T-cell (primary cell): ENCODE measurements at places on chromosomes 12 and 14. TPM values are rescaled to one million over a fixed set of nuclear protein-coding genes. Genes with fewer than 3 reads are reported as not detected.

GRCh38 chr14:40053416-40053815 is 621.2 kb upstream of the FBXO33 start:
- no peaks in the 10 kb centered on the region for H3K27me3 ChIP-seq
- no peaks in the 10 kb centered on the region for H3K36me3 ChIP-seq
- no peak overlapping the region for H3K4me3 ChIP-seq
- no peak overlapping the region for H3K27ac ChIP-seq
- DNase-seq: no peak
- H3K4me1 ChIP-seq: no peaks in the 10 kb centered on the region

DNA sequence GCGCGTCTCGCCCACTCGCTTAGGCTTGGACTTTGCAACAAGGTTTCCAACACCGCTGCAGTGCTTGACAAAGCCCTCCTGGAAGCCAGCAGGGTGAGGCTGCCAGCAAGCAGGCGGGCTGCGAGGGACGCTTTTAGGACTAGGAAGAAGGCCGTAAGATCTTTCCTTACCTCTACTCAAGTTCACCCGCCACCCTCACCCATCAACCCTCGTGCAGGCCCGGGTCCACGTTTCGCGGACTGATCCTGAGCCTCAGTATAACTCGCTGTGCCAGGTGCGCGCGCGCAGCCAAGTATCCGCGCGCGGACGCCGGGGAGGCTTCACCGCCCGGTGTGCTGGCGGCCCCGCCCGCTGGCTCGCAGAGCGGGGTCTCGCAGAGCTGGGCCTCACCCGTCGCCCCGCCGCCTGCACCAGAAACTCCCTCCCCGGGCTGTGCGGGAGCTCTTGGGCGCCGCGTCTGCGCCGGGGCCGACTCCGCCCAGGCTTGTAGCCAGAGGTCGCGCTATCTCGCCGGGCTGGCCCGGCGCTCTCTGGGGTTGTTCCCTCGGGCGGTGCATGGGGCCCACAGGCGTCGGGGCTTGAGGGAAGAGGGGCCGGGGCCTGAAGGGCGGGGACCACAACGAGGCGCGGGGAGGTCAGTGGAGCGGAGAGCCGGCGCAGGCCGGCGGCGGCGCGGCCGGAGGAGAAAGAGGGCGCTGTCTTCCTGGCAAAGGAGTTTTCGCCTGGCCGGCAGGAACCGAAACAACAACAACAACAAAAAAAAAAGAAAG is 7.6 kb upstream of the SIX1 start:
- no peak for DNase-seq

DNA sequence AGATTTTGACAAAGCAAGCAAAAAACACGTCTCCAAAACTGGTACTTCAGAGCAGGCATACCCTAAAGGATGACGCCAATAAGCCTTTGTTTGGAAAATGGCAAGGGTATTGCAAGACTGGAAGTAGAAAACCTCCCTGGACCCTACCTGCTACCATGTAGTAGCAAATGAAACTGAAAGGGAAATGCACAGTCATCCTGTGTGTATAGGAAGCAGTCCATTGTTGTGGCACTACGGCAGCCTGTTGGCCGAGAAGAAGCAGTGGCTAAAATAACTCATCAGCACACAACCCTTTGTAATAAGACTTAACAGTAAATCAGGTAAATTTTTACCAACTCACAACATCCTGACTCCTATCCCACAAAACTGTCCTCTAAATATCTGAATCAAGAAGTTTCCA is 386.4 kb downstream of the RGS6 start:
- H3K27ac ChIP-seq: no peak overlapping the region
- H3K27me3 ChIP-seq: peaks cover 3% of the 10 kb centered on the region
- H3K4me3 ChIP-seq: no peak overlapping the region
- no peaks in the 10 kb centered on the region for H3K4me1 ChIP-seq
- DNase-seq: no peak

GRCh38 chr14:31505411-31505810 is 17.6 kb upstream of the GPR33 start:
- no peak for DNase-seq
- no peak overlapping the region for H3K27ac ChIP-seq
- H3K36me3 ChIP-seq: no peaks in the 10 kb centered on the region
- H3K4me1 ChIP-seq: no peaks in the 10 kb centered on the region
- no peaks in the 10 kb centered on the region for H3K27me3 ChIP-seq

- no peaks in the 10 kb centered on the region for H3K36me3 ChIP-seq
- no peak overlapping the region for H3K4me3 ChIP-seq
- no peak for DNase-seq
- no peaks in the 10 kb centered on the region for H3K27me3 ChIP-seq
- no peaks in the 10 kb centered on the region for H3K4me1 ChIP-seq
These were observed 29.5 kb upstream of the RHOJ start for GRCh38 chr14:63174760-63175191.

- H3K4me3 ChIP-seq: no peak overlapping the region
- no peaks in the 10 kb centered on the region for H3K4me1 ChIP-seq
- H3K27me3 ChIP-seq: no peaks in the 10 kb centered on the region
- no peak overlapping the region for H3K27ac ChIP-seq
- DNase-seq: no peak
- no peaks in the 10 kb centered on the region for H3K36me3 ChIP-seq
These were observed 413.4 kb upstream of the USP15 start for GRCh38 chr12:61846765-61847164.

DNA sequence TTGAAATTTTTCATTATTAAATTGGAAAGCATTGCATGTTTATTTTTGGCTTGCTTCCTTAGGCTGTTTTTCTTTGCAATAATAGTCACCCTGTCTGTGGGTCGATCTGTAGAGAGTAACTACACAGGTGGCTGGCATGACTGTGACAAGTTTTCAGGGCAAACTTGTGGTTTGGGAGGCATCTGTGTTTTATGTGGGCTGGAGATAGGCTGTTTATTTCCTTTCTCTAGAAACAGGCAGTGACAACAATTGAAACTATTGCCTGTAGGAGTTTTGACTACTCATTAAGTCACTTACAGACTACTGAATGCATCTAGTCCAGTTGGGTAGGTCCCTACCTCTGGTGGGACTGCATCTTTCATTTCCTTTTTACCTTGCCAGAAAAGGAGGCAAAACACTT is 155.6 kb downstream of the DYRK2 start:
- H3K27ac ChIP-seq: no peak overlapping the region
- no peaks in the 10 kb centered on the region for H3K36me3 ChIP-seq
- peak; percentile 49 for DNase-seq
- H3K27me3 ChIP-seq: no peaks in the 10 kb centered on the region

Gene HSP90AA1
- total RNA-seq: 465 TPM

Gene CLEC4A
- 1.9 TPM for total RNA-seq

GRCh38 chr14:105074601-105075053 is 9.4 kb upstream of the GPR132 start:
- DNase-seq: no peak
- no peak overlapping the region for H3K4me3 ChIP-seq
- peaks cover 16% of the 10 kb centered on the region for H3K4me1 ChIP-seq
- H3K27me3 ChIP-seq: peaks cover 11% of the 10 kb centered on the region

- H3K36me3 ChIP-seq: no peaks in the 10 kb centered on the region
- DNase-seq: no peak
- H3K4me3 ChIP-seq: no peak overlapping the region
- peaks cover 8% of the 10 kb centered on the region for H3K27me3 ChIP-seq
- H3K4me1 ChIP-seq: no peaks in the 10 kb centered on the region
- H3K27ac ChIP-seq: no peak overlapping the region
These were observed 81.1 kb downstream of the NRXN3 start for GRCh38 chr14:78251308-78251707.

- H3K36me3 ChIP-seq: no peaks in the 10 kb centered on the region
- DNase-seq: peak; percentile 38
- H3K27me3 ChIP-seq: no peaks in the 10 kb centered on the region
These were observed 199.5 kb upstream of the SFSWAP start for GRCh38 chr12:131511391-131511802.

DNA sequence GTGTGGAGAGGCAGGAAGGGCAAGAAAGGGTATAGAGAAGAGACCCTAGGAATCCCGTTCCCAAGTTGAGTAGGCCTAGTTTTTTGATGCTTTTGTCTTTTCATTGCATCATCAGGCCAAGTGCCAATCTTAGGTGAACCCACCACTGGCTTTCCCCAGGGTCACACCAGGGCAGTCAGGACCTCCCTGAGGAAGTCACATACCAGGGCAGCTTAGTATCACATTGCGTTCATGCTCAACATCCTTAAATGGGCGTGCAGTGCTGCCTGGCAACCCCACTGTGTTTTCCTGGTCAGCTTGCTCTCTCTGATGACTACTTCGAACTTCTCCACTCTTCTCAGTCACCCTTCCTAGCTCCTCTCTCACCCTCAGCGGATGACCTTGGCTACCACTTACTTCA is 9.0 kb downstream of the ASIC1 start:
- no peaks in the 10 kb centered on the region for H3K36me3 ChIP-seq
- no peak overlapping the region for H3K4me3 ChIP-seq
- DNase-seq: no peak
- peaks cover 7% of the 10 kb centered on the region for H3K4me1 ChIP-seq
- H3K27me3 ChIP-seq: no peaks in the 10 kb centered on the region
- no peak overlapping the region for H3K27ac ChIP-seq

GRCh38 chr12:60391791-60392190 is 796.0 kb downstream of the SLC16A7 start:
- H3K27ac ChIP-seq: no peak overlapping the region
- no peaks in the 10 kb centered on the region for H3K36me3 ChIP-seq
- no peak overlapping the region for H3K4me3 ChIP-seq
- no peaks in the 10 kb centered on the region for H3K4me1 ChIP-seq

Gene TCL1B
- total RNA-seq: 0.53 TPM

Gene VDR
- total RNA-seq: 3.2 TPM

- H3K4me3 ChIP-seq: no peak overlapping the region
- H3K27ac ChIP-seq: peak overlapping the region; percentile 36
- H3K4me1 ChIP-seq: peaks cover 25% of the 10 kb centered on the region
These were observed 40.6 kb downstream of the C12orf42 start for GRCh38 chr12:103455020-103455763.

- no peak for DNase-seq
- no peaks in the 10 kb centered on the region for H3K36me3 ChIP-seq
- no peak overlapping the region for H3K27ac ChIP-seq
- H3K4me1 ChIP-seq: no peaks in the 10 kb centered on the region
- no peak overlapping the region for H3K4me3 ChIP-seq
These were observed 167.5 kb upstream of the SRRM4 start for GRCh38 chr12:118813778-118814357.

GRCh38 chr12:52362118-52362726 is 5.1 kb downstream of the KRT85 start:
- no peaks in the 10 kb centered on the region for H3K36me3 ChIP-seq
- no peak overlapping the region for H3K4me3 ChIP-seq
- peaks cover 38% of the 10 kb centered on the region for H3K27me3 ChIP-seq
- peaks cover 35% of the 10 kb centered on the region for H3K4me1 ChIP-seq

GRCh38 chr12:39127401-39127800 is 222.0 kb upstream of the CPNE8 start:
- DNase-seq: no peak
- no peak overlapping the region for H3K4me3 ChIP-seq
- H3K4me1 ChIP-seq: no peaks in the 10 kb centered on the region
- H3K27me3 ChIP-seq: no peaks in the 10 kb centered on the region

Gene FBXL14
- total RNA-seq: 31.0 TPM

GRCh38 chr12:13973996-13974395 is 7.4 kb downstream of the GRIN2B start:
- H3K27ac ChIP-seq: no peak overlapping the region
- no peaks in the 10 kb centered on the region for H3K4me1 ChIP-seq
- DNase-seq: no peak
- peaks cover 3% of the 10 kb centered on the region for H3K27me3 ChIP-seq
- no peak overlapping the region for H3K4me3 ChIP-seq

Gene DLK1
- 2.2 TPM for total RNA-seq

GRCh38 chr14:53128303-53129028 is 24.7 kb downstream of the DDHD1 start:
- no peaks in the 10 kb centered on the region for H3K36me3 ChIP-seq
- no peak overlapping the region for H3K4me3 ChIP-seq
- H3K4me1 ChIP-seq: peaks cover 8% of the 10 kb centered on the region
- H3K27ac ChIP-seq: no peak overlapping the region
- DNase-seq: no peak

Gene TRIM9
- total RNA-seq: 1.3 TPM

Gene TSPAN8
- 0.70 TPM for total RNA-seq

Gene COX8C
- total RNA-seq: not detected

DNA sequence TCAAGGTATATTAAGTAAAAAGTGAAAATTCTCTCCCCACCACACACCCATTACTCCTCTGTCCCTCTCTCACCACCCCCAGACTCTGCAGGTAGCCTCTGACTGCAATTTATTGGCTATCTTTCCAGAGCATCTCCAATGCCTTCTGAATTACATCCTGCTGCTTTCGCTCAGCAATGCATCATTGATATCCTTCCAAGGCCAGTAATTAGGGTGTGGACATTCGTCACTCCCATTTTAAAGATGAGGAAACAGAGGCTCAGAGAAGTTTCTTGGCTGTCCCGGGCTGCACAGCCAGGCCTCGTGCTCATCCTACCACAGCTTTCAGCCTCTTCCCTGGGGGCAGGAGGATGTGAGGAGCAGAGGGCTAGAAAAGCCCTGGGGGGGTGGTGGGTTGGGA is 23.6 kb upstream of the PGF start:
- no peak overlapping the region for H3K27ac ChIP-seq
- no peak for DNase-seq
- H3K36me3 ChIP-seq: no peaks in the 10 kb centered on the region
- no peaks in the 10 kb centered on the region for H3K4me1 ChIP-seq
- no peak overlapping the region for H3K4me3 ChIP-seq
- peaks cover 5% of the 10 kb centered on the region for H3K27me3 ChIP-seq

GRCh38 chr12:66932126-66932525 is 253.2 kb upstream of the GRIP1 start:
- no peak for DNase-seq
- no peak overlapping the region for H3K27ac ChIP-seq
- H3K4me1 ChIP-seq: peaks cover 15% of the 10 kb centered on the region
- H3K27me3 ChIP-seq: peaks cover 4% of the 10 kb centered on the region
- no peak overlapping the region for H3K4me3 ChIP-seq
- H3K36me3 ChIP-seq: no peaks in the 10 kb centered on the region

- no peaks in the 10 kb centered on the region for H3K27me3 ChIP-seq
- no peaks in the 10 kb centered on the region for H3K4me1 ChIP-seq
- no peak overlapping the region for H3K27ac ChIP-seq
- H3K36me3 ChIP-seq: no peaks in the 10 kb centered on the region
- DNase-seq: no peak
These were observed 378.9 kb downstream of the TMTC2 start for GRCh38 chr12:83065562-83065961.

DNA sequence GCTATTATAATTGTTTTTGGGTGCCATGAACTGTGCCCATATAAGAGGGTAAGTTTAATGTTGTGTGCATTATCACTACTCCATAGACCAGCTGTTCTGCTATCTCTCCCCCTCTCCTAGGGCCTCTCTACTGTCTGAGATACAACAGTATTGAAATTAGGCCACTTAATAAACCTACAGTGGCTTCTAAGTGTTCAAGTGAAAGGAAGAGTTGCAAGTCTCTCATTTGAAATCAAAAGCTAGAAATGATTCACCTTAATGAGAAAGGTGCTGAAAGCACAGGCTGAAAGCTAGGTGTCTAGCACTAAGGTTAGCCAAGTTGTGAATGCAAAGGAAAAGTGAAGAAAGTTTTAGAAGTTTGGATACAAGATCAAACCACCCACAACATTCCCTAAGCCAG is 168.0 kb downstream of the SLC16A7 start:
- no peak overlapping the region for H3K27ac ChIP-seq
- no peaks in the 10 kb centered on the region for H3K27me3 ChIP-seq
- no peak overlapping the region for H3K4me3 ChIP-seq
- no peaks in the 10 kb centered on the region for H3K4me1 ChIP-seq

Gene EPYC
- total RNA-seq: not detected

- H3K4me1 ChIP-seq: peaks cover 2% of the 10 kb centered on the region
- no peak for DNase-seq
- H3K4me3 ChIP-seq: no peak overlapping the region
- H3K36me3 ChIP-seq: no peaks in the 10 kb centered on the region
These were observed 46.5 kb upstream of the KCNMB4 start for GRCh38 chr12:70319605-70320004.

Gene DYNLL1
- 76.4 TPM for total RNA-seq

Gene BATF
- total RNA-seq: 22.4 TPM

Gene FAM186B
- total RNA-seq: 0.32 TPM
